ENCODE measurements at places on chromosomes 7 and 10. TPM values are rescaled to one million over a fixed set of nuclear protein-coding genes. Genes with fewer than 3 reads are reported as not detected.

DNAJC12 gene
- 4.1 TPM for total RNA-seq

CHCHD3 gene
- total RNA-seq: 39.0 TPM

LGI1 gene
- total RNA-seq: not detected

CYP2C8 gene
- 0.15 TPM for total RNA-seq

HBP1 gene
- total RNA-seq: 45.5 TPM

LIPM gene
- total RNA-seq: not detected

All from activated CD4-positive, alpha-beta memory T cell treated with anti-CD3 and anti-CD28 coated beads, Interleukin-2, amount 10 ng/mL, durations not matched to agents 7 days and 5 days (primary cell).